ENCODE measurements at places on chromosomes 5 and 9. TPM values are rescaled to one million over a fixed set of nuclear protein-coding genes. Genes with fewer than 3 reads are reported as not detected.

Gene CDH9
- total RNA-seq: not detected

Gene SPRY4
- 23.2 TPM for total RNA-seq

- DNase-seq: no peak
Observed at GRCh38 chr9:129714511-129715061, 38.3 kb downstream of the PTGES start.

GRCh38 chr9:127397646-127398274 is 791 bp downstream of the SLC2A8 start:
- DNase-seq: peak; percentile 28

DNA sequence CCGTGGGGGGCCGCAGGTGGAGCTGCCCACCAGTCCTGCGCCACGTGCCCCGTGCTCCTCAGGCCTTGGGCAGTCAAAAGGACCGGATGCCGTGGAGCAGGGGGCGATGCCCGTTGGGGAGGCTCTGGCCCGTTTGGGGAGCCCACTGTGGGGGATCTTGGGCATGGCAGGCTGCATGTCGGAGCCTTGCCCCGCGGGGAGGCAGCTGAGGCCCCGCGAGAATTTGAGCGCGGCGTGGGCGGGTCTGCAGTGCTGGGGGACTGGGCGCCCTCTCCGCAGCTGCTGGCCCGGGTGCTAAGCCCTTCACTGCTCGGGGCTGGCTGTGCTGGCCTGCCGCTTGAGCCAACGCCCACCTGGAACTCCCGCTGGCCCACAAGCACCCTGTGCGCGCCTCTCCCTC is 445.6 kb upstream of the EDIL3 start:
- no peak for DNase-seq

DNA sequence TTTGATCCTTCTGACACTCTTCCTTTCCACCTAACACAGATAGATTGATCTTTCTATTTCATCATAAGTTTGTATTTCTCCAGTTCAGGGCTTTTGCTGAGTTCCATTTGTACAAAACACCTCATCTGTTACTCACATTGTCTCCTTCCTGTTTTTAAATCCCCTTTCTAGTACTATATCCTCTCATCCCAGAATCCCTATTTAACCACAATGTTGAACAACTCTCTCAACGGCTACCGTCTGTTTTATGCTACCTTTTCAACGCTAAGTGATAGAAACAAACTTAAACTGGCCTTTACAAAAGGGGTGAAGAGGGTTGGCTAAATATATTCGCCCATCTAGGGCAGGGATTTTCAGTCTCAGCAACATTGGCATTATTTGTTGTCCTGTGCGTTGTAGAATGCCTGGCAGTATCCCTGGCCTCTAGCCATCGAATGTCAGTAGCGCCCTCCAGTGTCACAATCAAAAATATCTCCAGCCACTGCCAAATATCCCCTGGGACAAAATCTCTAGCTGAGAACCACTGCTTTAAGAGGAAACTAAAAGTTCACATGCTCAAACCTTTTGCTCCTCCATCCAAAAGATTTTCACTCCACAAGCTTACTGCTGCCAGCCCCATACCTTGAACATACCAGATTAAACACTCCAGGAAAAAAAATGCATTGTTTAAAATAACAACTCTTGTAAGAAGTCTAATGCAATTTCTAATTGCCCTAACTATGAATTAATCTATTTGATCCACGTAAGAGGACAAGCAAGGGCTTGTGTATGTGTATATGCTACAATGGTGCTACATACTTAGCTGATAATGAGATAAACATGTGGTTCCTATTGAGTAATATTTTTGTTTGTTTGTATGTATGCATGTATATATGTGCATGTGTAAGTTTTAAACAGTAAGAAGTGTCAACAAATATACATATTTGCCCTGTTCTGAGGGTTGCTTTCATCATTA is 344.0 kb downstream of the PTPRD start:
- DNase-seq: peak; percentile 14
